ENCODE measurements at places on chromosomes 6 and 20. TPM values are rescaled to one million over a fixed set of nuclear protein-coding genes. Genes with fewer than 3 reads are reported as not detected.

The TPX2 gene
- 6.2 TPM for total RNA-seq

The NKX2-2 gene
- total RNA-seq = not detected

The CDKAL1 gene
- 11.3 TPM for total RNA-seq

The SLC22A2 gene
- not detected for total RNA-seq

The NRM gene
- total RNA-seq = 0.82 TPM

The MATN4 gene
- total RNA-seq = not detected

The SPATA25 gene
- 2.1 TPM for total RNA-seq

The SLC25A27 gene
- total RNA-seq = 6.2 TPM

The STMN3 gene
- total RNA-seq = 9.3 TPM

The CHMP4B gene
- 54.8 TPM for total RNA-seq

The KIAA1755 gene
- 4.9 TPM for total RNA-seq

The SLC52A3 gene
- total RNA-seq = not detected

The HLA-DPB1 gene
- 0.27 TPM for total RNA-seq

The SYTL3 gene
- 10.5 TPM for total RNA-seq

The DEFB123 gene
- total RNA-seq = not detected

The EDN1 gene
- total RNA-seq = 7.4 TPM

The BANF2 gene
- not detected for total RNA-seq

The MCM8 gene
- total RNA-seq = 17.5 TPM

The OOEP gene
- total RNA-seq = not detected

The KIFC1 gene
- not detected for total RNA-seq

The CTAGE9 gene
- total RNA-seq = not detected

The ELOVL2 gene
- 0.16 TPM for total RNA-seq

The VEGFA gene
- total RNA-seq = 163 TPM

The GABRR1 gene
- total RNA-seq = not detected

The DDO gene
- total RNA-seq = 2.3 TPM

The AHCY gene
- 88.3 TPM for total RNA-seq

The FAM162B gene
- 1.6 TPM for total RNA-seq

The FOXC1 gene
- total RNA-seq = 15.7 TPM

The DEFB128 gene
- total RNA-seq = not detected

The TMC2 gene
- total RNA-seq = not detected

The ADTRP gene
- total RNA-seq = 2.6 TPM

The CHRNA4 gene
- total RNA-seq = not detected

The TBX18 gene
- 27.1 TPM for total RNA-seq
